ENCODE measurements at places on chromosomes 6 and 20. TPM values are rescaled to one million over a fixed set of nuclear protein-coding genes. Genes with fewer than 3 reads are reported as not detected.
A peak's percentile ranks its signal among the peaks of the same experiment; 100 is the strongest.

- no peak overlapping the region for H3K27ac ChIP-seq
- H3K4me3 ChIP-seq = peak overlapping the region; percentile 98
- no peaks in the 10 kb centered on the region for H3K27me3 ChIP-seq
- H3K36me3 ChIP-seq = no peaks in the 10 kb centered on the region
Measured at GRCh38 chr6:13709689-13710551, 1.7 kb downstream of the RANBP9 start.

DNA sequence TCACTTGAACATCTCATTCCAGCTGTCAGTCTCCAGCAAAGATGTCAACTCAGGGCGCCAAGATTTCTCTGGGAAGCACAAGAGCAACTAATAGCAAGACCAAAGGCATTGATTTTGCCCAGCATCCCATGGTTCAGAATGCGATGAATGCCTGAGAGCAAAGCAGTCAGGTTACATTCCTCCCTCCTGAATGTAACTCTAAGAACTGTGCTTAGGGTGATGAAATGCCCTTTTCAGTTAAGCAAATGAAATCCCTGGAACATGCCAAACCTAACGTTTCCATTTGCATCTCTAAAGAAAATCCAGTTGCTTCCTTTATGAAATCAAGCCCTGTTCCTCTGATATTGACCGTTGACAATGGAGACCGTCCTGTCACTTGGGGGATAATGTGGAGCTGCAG, 224.0 kb upstream of the PLN start:
- H3K27me3 ChIP-seq = no peaks in the 10 kb centered on the region
- DNase-seq = peak; percentile 6
- H3K4me3 ChIP-seq = no peak overlapping the region
- H3K36me3 ChIP-seq = no peaks in the 10 kb centered on the region
- peaks cover 22% of the 10 kb centered on the region for H3K4me1 ChIP-seq

The NFKBIE gene
- total RNA-seq = 15.5 TPM

The SEL1L2 gene
- total RNA-seq = 2.5 TPM

GRCh38 chr20:62737271-62737811, 28.7 kb downstream of the NTSR1 start:
- peaks cover 3% of the 10 kb centered on the region for H3K27me3 ChIP-seq
- no peak for DNase-seq
- H3K4me1 ChIP-seq = peaks cover 4% of the 10 kb centered on the region
- no peak overlapping the region for H3K4me3 ChIP-seq

GRCh38 chr6:89144354-89144906, 1.4 kb upstream of the PM20D2 start:
- H3K27me3 ChIP-seq = peaks cover 37% of the 10 kb centered on the region
- H3K4me1 ChIP-seq = peaks cover 15% of the 10 kb centered on the region
- H3K27ac ChIP-seq = no peak overlapping the region
- H3K4me3 ChIP-seq = no peak overlapping the region
- DNase-seq = no peak

DNA sequence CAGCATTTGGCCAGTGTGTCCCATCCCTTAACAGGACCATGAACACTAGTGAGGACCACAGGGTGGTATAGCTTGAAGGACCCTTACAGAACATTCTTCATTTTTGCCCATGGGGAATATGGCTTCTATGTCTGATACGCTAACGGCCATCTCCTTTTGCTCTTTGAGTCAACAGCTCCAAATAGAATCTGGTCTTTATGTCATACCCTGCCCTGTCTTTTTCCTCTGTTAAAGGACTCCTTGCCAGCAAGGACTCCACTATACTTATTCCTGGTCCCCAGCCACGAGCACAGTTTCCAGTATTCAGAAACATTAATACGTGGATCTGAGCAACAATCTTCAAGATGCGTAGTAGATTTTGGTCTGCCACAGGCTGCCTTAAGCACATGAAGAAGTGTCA, 22.5 kb downstream of the SERPINB1 start:
- H3K27ac ChIP-seq = no peak overlapping the region
- no peaks in the 10 kb centered on the region for H3K36me3 ChIP-seq
- DNase-seq = no peak

The PNLDC1 gene
- total RNA-seq = 0.06 TPM

The ARMC12 gene
- total RNA-seq = 1.0 TPM

GRCh38 chr6:140817176-140817575, 1315.5 kb upstream of the GJE1 start:
- DNase-seq = no peak
- no peaks in the 10 kb centered on the region for H3K27me3 ChIP-seq
- H3K4me3 ChIP-seq = no peak overlapping the region

GRCh38 chr20:20546402-20546801, 166.0 kb downstream of the RALGAPA2 start:
- no peaks in the 10 kb centered on the region for H3K27me3 ChIP-seq
- H3K36me3 ChIP-seq = peaks cover 5% of the 10 kb centered on the region
- H3K27ac ChIP-seq = no peak overlapping the region
- no peak overlapping the region for H3K4me3 ChIP-seq
- no peaks in the 10 kb centered on the region for H3K4me1 ChIP-seq

- H3K27ac ChIP-seq = peak overlapping the region; percentile 49
- no peak for DNase-seq
- no peaks in the 10 kb centered on the region for H3K36me3 ChIP-seq
- H3K27me3 ChIP-seq = no peaks in the 10 kb centered on the region
- no peak overlapping the region for H3K4me3 ChIP-seq
Measured at GRCh38 chr6:10545482-10545881, 24.3 kb downstream of the GCNT2 start.

The STMN3 gene
- 3.3 TPM for total RNA-seq

The PHACTR1 gene
- total RNA-seq = 6.1 TPM

The SOBP gene
- total RNA-seq = 12.6 TPM

GRCh38 chr6:25064006-25064405, 128.2 kb upstream of the RIPOR2 start:
- no peak for DNase-seq
- no peaks in the 10 kb centered on the region for H3K27me3 ChIP-seq
- no peak overlapping the region for H3K4me3 ChIP-seq
- H3K36me3 ChIP-seq = no peaks in the 10 kb centered on the region
- H3K27ac ChIP-seq = no peak overlapping the region
- H3K4me1 ChIP-seq = peaks cover 15% of the 10 kb centered on the region

The MAN1A1 gene
- total RNA-seq = 4.0 TPM

The NINL gene
- 32.2 TPM for total RNA-seq

DNA sequence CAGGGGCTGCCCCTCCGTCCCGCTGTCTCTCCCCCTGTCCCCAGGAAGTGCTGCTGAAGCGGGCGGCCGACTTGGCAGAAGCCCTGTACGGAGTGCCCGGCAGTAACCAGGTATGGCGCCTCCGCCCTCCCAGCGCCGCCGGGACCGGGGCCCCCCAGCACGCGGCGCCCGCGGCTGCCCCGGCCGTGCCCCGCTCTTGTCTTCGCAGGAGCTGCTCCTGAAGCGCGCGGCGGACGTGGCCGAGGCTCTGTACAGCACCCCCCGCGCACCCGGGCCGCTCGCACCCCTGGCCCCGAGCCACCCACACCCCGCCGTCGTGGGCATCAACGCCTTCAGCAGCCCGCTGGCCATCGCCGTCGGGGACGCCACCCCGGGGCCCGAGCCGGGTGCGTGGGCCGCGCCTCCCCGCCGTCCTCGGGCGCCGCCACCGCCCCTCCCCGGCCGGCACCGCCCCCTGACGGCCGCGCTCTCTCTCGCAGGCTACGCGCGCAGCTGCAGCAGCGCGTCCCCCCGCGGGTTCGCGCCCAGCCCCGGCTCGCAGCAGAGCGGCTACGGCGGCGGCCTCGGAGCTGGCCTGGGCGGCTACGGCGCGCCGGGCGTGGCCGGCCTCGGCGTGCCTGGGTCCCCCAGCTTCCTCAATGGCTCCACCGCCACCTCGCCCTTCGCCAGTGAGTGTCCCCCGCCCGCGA, 48.4 kb downstream of the CPXM1 start:
- peak; percentile 59 for DNase-seq
- no peaks in the 10 kb centered on the region for H3K36me3 ChIP-seq
- H3K27me3 ChIP-seq = peaks cover 83% of the 10 kb centered on the region
- H3K4me1 ChIP-seq = peaks cover 14% of the 10 kb centered on the region

- no peak overlapping the region for H3K4me3 ChIP-seq
- DNase-seq = no peak
- H3K27ac ChIP-seq = no peak overlapping the region
- peaks cover 4% of the 10 kb centered on the region for H3K4me1 ChIP-seq
- H3K27me3 ChIP-seq = no peaks in the 10 kb centered on the region
- H3K36me3 ChIP-seq = no peaks in the 10 kb centered on the region
Measured at GRCh38 chr20:5844063-5844681, 94.0 kb downstream of the SHLD1 start.

The SMOC2 gene
- total RNA-seq = 0.75 TPM

The DZANK1 gene
- 5.3 TPM for total RNA-seq

The PAX1 gene
- not detected for total RNA-seq

DNA sequence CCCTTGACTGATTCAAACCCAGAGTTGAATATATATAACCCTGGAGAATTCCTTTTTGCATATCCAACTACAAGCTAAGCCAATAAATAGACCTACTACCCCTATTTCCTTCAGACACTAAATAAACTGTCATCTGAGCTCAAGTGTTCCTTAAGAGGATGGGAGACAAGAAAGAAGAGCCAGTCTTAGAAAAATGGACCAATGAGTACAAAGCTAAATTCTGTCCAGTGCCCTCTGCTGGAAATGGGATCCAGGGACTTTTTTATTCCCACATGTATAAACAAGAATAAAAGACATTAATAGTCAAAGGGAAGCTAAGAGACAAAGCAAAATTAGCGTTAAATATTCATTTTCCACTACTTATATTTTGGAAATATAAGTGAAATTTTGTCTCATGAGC, 4.8 kb downstream of the PPP1R10 start:
- H3K27ac ChIP-seq = no peak overlapping the region
- peaks cover 23% of the 10 kb centered on the region for H3K4me1 ChIP-seq
- no peaks in the 10 kb centered on the region for H3K27me3 ChIP-seq
- peaks cover 24% of the 10 kb centered on the region for H3K36me3 ChIP-seq
- no peak overlapping the region for H3K4me3 ChIP-seq
- DNase-seq = peak; percentile 26

- H3K36me3 ChIP-seq = no peaks in the 10 kb centered on the region
- no peak overlapping the region for H3K4me3 ChIP-seq
- H3K27ac ChIP-seq = peak overlapping the region; percentile 46
- DNase-seq = peak; percentile 41
- H3K4me1 ChIP-seq = peaks cover 35% of the 10 kb centered on the region
- no peaks in the 10 kb centered on the region for H3K27me3 ChIP-seq
Measured at GRCh38 chr20:37407573-37408002, 61.6 kb downstream of the SRC start.

DNA sequence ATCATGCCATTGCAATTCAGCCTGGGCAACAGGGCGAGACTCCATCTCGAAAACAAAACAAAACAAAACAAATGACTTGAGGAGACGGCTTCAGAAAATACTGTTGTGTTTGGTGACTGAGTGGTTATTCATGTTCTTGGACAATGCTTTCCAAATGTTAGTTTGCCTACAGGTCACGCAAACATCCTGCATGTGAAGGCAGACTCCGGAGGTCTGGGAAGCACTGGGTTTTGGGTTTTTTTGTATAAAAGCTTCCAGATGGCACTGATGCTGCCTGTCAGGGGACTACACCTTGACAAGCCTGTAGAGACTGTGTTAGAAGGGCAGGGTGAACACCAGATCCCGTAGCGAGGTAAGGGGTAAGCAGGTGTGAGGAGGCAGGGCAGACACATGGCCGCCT, 81.7 kb downstream of the THBS2 start:
- H3K36me3 ChIP-seq = no peaks in the 10 kb centered on the region
- no peak overlapping the region for H3K27ac ChIP-seq
- DNase-seq = no peak
- H3K4me3 ChIP-seq = no peak overlapping the region
- H3K4me1 ChIP-seq = no peaks in the 10 kb centered on the region

GRCh38 chr20:33477386-33478234, 12.3 kb upstream of the CBFA2T2 start:
- H3K4me1 ChIP-seq = peaks cover 11% of the 10 kb centered on the region
- H3K36me3 ChIP-seq = no peaks in the 10 kb centered on the region
- no peak overlapping the region for H3K27ac ChIP-seq
- no peaks in the 10 kb centered on the region for H3K27me3 ChIP-seq

GRCh38 chr20:63850689-63851547, 10.4 kb upstream of the ABHD16B start:
- DNase-seq = no peak
- H3K4me1 ChIP-seq = peaks cover 44% of the 10 kb centered on the region
- no peaks in the 10 kb centered on the region for H3K36me3 ChIP-seq
- H3K4me3 ChIP-seq = no peak overlapping the region
- no peak overlapping the region for H3K27ac ChIP-seq
